ENCODE measurements at places on chromosomes 7 and 10.

DNA sequence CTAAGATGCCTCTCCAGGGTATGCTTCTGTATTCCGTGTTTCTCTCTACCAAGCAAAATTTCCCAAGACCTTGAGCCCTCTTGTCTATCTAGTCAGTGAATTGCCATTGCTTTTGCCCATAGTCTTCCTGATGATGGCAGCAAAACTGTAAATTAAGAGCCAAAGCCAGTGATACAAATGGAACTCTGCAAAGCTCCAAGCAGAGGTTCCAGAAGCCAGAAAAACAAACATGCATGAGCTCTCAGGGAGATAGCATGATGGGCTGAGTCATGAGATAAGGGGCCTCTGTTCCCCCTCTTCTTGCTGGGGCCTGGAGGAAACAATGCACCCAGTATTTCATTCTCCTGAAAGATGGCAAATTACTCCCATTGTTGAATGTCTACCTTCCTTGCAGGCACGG lies 24.7 kb downstream of the LSMEM1 start:
- DNase-seq = no peak

DNA sequence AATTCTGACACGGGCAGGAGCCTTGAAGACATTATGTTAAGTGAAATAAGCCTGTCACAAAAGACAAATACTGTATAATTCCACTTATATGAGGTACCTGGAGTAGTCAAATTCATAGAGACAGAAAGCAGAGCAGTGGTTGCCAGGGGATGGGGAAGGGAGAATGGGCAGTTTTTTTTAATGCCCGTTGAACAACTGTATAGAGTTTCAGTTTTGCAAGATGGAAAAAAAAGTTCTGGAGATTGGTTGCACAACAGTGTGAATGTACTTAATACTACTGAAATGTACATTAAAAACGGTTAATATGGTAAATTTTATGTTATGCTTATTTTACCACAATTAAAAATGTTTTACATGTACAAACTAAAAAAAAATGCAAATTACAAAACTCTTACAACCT lies 63.6 kb upstream of the EFCAB10 start:
- no peak for DNase-seq

DNA sequence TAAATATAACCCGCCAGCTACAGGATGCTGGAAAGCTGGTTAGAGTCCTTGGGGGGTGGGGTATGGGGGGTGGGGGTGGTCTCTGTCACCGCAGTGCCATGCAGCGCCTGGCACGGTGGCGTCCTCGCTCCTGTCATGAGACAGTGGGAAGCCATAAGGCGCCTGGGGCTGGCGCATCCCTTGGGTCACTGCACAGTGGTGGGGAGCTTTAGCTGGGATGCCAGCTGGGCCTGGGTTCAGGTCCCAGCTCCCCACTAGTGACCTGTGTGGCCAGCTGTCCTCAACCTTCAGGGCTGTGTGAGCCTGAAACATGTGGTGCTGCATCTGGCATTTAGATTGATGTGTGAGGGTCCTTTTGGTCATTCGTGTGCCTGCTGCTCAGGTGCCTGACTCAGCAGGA lies 93.9 kb downstream of the BMS1 start:
- no peak for DNase-seq

GRCh38 chr10:88152728-88153133 lies 289.3 kb downstream of the PTEN start:
- DNase-seq = peak; percentile 40

DNA sequence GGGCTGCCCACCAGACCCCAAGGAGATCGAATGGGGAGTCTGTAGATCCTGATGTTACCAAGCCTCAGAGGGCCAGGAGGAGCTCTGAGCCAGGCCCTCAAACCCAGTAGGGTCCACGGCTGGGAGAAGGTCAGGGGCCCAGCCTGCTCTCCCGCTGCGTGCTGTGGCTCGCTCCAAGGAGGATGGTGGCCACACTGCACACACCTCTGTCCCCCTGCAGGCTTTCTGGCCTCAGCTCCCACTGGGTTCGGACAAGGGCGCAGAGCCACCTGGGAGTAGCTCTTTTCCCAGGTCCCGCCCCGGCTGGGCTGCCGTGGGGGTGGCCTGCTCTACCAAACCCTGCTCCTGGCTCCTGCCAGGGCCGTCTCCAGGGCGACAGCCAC lies 175.8 kb downstream of the ZNF248 start:
- no peak for DNase-seq

- DNase-seq = no peak
Observed at GRCh38 chr10:19250546-19250945, 201.9 kb downstream of the MALRD1 start.

DNA sequence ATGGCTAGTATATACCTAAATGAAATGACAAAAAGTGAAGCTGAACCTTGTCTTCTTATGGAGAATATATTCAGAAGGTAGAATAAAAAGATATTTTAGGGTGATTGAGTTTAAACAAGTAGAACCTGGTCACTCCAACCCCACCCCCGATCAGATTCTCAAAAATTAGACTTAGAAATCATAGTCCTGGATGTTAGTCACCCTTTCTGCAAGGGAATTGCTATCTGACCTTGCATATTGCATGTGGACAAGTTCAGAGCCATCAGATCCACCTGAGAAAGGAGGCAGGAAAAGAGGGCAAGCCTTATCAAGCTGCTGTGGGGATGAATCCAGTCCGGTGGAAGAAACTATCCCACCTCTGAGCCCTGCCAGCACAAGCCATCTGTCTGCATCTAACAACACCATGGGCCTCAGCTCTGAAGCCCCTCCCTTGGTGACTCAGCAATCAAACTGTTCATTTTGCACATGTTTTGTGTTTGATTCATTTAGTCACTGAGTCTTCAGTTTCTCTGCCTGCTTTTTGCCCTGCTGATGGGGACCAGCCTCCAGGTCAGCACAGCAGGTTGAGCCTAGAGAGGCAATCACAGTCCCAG lies 727.3 kb downstream of the AUTS2 start:
- DNase-seq = no peak

DNA sequence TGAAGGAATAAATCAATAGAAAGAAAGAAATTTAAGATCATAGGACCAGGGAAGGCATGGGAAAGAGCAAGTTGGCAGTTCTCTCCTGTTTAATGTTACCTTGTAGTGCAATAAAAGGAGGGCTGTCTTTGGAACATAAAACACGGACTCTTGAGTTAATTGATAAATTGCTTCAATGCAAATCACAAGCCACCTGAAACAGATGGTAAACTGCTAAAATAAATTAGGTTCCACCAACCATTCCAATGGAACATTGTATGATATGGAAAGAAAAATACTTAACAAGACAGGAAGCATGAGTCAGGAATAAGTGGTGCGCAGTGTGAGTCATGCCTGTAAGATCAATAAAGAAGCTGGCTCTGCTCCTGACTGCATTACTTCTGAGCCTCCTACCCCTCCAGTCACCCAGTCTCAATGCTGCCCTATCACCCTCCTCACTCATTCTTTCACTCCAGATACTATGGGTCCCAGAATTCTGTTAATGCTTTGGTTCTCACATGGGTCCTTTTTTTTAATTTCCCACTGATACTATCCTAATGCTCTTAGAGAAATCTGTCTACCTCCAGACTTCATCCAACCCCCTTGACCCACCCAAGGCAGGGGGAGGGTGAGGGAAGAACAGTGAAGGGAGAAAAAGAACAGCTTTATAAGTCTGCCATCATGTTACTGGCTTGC lies 78.9 kb downstream of the LRRC17 start:
- DNase-seq = no peak
